ENCODE measurements at places on chromosomes 1 and 21.

- no peak for DNase-seq
Observed at GRCh38 chr1:2639607-2640521, 7.0 kb upstream of the MMEL1 start.

DNA sequence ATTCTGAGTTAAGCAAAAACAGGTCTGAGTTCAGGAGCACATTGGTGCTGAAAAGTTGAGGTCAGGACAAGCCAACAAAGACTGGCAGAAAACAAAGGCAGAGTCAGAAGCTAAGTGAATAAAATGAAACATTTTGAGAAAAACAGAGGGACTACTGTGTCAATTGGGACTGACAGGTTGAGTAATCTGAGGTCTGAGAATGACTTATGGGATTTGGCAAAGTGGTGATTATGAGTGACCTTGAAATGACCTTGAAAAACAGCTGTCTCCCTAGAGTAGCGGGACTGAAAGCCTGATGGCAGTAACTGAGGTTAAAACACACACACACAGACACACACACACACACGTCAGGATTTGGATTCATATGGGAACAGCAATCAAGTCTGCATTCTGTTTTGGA, 8.8 kb upstream of the COG2 start:
- no peak for DNase-seq

- DNase-seq, result peak; percentile 86
Observed at GRCh38 chr1:38858833-38859560, 575 bp downstream of the RRAGC start.

DNA sequence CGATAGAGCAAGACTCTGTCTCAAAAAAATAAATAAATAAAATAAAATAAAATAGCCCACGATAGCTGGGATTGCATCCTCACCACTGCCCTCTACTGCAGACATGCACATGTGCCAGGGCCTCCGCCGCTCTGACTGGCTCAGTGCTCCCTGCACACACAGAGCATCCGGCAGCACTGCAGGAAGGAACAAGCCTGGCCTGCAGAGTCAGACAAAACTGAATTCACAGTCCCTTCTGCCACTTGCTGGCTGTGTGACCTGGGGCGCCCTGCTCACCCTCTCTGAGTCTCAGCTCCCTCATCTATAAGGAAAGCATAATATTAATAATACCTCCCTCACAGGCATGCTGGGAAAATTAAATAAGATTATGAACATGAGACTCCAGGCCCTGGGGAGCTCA, 35.4 kb downstream of the CSMD2 start:
- no peak for DNase-seq

GRCh38 chr1:103416681-103417286, 108.7 kb upstream of the RNPC3 start:
- DNase-seq, result no peak

- no peak for DNase-seq
Observed at GRCh38 chr21:31912501-31912900, 39.7 kb downstream of the HUNK start.

- peak; percentile 5 for DNase-seq
Observed at GRCh38 chr1:36035154-36035553, 48.7 kb upstream of the TEKT2 start.

DNA sequence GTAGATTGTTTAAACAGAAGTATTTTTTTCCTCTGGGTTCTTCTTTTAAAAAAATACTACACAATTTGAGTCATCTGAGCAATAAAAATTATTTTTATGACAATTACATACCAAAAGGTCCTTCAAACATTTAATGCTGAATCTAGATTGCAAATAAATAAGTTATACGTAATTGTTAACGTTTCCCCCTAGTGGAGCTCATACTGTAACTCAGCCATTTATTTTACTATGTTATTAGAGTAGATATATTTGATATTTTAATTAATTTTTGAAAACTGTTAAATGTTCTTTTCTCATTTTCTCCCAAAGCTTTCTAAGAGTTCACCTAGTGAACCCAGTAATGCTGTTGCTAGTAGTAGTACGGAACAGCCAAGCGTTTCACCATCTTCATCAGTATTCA, 33.5 kb downstream of the ZMYM1 start:
- DNase-seq, result no peak

DNA sequence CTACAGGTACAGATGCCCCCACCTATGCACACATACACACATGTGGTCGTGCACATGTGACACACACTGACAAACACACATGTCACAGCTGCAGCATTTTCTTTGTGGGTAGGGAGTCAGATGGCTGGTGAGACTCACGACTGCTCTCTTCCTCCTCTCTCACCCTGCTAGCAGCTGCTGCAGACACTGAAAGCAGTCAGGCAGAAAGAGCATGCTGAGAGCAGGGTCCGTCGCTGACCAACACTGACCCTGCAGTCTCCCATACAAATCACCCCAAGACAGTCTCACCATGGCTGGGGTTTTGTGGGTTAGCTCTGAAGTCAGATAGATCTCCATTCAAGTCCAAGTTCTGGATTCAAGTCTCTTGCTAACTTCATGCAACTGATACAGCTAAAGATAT, 188.3 kb downstream of the ASTN1 start:
- DNase-seq, result no peak

DNA sequence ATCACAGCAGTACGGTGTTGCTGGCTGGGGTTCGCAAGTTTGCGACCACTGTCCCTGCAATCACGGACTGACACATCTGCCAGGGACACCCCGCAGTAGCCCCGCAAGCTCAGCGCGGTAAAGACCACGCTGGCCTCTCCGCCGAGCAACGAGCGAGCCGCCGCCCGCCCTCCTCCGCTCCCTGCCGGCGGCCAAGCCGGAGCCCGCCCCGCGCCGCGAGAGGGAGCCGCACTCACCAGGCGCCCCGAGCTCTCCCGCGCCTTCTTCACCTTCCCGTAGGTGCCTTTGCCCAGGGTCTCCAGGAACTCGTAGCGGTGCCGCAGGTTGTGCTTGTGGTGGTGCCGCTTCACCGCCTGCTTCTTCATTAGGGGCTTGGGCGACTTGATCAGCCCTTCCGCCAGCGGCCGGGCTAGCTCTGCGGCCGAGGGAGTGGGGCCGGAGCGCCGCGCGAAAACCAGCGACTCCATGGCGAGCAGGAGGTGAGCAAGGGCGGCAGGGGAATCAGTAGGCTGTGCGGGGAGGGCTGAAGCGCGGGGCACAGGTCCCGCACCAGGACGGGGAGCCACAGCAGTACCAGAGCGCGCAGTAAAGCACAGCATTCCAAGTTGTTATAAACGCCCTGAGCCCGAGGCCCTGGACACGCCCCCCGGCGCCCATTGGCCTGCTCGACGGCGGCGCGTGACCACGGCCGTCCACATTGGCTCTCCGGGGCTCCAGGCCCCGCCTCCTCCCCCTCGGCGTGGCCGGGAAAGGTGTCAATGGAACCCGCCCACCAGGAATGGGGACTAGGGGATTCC, at the start of gene NUAK2:
TSS of gene NUAK2 (minus strand) at position 584 of the 797 bp plus-strand sequence. CDS start at position 467, 117 bp downstream.
- peak; percentile 88 for DNase-seq

GRCh38 chr1:76835203-76835602, 32.1 kb upstream of the ST6GALNAC5 start:
- no peak for DNase-seq

DNA sequence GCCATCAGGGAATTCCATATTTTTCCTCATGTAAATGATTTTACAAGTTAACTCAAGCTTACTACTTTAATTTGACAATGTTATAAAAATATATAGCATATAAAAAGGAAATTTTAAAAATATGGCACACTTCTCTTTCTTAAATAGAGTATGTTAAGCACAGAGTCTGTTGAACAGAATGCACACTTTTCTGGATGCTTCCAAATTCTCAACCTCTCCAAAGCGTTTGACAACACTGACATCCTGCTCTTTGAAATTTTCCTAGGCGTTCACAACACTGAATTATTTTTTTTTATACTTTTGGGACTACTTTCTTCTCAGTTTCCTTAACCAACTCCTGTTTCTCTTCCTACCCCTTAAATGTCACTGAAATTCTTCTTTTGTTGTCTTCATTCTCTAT, 117.8 kb upstream of the PLXNA2 start:
- no peak for DNase-seq

GRCh38 chr1:9250411-9251381, 16.1 kb downstream of the H6PD start:
- DNase-seq, result no peak

- DNase-seq, result peak; percentile 41
Observed at GRCh38 chr21:25862596-25862995, 127.8 kb downstream of the GABPA start.

DNA sequence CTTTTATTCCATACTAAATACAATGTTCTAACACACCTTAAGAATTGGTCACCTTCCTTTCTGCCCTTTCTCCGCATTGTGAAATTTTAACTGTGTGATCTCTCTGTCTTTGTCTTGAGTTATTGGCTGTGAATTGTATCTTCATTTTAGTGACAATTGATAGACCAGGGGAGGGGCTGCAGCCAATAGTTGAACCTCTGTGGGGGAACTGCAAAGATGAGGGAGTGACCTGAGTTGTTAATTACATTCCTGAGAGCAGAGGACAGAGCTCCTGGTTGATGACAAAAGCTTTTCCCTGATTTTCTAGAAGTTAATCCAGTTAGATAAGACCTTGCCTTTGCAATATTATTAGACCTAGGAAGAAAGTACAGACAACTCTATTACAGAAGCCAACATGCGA, 1535.7 kb downstream of the BRINP3 start:
- DNase-seq, result no peak

DNA sequence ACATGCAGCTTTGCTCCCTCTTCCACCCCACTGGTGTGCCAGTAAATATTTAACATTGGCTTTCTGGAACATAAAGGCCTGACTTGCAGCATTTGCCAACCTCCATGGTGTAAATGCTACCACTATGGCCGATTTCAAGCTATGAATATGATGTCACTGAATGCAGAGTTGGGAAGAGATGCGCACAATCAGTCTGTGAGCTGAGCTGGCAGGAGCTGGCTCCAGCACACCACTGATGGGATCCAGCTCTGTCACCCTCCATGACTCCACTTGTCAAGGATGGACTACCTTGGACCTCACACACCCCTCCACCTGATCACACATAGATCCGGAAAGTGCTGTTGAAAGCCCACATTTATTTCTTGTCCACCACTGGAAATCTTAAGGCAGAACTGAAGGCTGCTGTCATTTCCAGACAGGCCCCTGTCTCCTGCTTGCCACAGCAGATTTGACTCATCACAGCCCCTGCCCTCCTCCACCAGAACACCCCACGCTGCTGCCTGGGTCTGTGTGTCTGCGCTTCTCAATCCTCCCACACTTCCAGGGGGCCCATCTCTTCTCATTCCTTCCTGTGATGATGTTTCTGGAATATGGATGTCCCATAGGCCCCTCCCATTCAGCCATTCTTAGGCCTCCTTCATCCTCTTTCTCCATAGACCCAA, 82.2 kb upstream of the BCAR3 start:
- DNase-seq, result no peak

GRCh38 chr1:26356106-26356505, 2.2 kb upstream of the CRYBG2 start:
- DNase-seq, result no peak

DNA sequence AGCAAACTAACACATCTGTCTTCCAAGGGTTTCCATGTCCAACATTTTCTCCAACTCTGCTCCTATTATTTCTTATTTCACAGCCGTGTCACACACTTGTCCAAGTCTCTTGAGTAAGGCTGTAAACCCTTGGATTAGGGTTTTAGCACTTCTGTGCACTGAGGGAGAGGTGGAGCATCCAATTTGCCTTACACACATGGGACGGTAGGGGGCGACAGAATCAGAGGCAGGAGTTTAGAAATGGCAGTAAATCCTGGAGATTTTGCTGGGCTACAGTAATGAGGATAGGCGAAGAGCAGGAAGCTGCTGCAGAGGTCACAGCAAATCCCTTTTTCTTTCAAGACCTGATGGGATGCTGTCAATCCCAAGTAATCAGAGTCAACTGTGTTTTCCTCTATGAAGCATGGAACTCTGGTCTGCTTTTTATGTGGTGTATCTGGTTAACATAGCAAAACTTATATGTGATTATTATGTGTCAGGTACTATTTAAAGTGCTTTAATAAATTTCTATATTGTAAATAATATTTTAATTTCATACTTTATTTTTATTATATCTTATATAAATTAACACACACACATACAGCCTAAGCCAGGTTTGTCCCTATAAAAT, 15.4 kb upstream of the LCE5A start:
- DNase-seq, result peak; percentile 49

DNA sequence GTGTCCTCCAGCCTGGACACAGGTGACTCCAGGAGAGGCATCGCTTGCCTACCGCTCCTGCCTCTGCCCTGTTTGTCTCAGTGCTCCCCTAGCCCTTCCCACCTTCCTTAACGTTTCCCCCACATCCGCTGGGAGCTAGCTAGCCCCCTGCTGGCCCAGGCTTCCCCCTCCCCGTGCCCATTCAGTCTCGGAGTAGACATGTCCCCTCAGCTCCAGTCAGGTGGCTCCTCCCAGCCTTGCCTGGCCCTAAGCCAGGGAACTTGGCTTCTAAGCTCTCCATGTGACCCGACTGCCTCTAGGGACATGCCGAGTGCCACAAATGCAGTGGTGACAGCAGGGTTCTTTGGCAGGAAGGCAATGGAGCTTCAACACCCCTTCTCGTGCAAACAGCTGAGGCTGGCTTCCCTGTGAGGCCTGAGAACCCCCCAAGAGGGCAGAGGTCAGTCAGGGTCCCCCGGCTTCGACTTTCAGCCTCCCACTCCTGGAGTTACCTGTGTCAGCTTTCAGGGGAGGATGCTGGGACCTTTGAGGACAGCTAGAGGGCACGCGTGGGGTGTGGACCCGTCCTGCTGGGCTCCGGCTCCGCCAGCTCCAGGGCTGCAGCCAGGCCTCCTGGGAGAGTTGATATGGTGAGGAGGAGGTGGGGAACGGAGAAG, 16.2 kb downstream of the DRAXIN start:
- DNase-seq, result no peak

DNA sequence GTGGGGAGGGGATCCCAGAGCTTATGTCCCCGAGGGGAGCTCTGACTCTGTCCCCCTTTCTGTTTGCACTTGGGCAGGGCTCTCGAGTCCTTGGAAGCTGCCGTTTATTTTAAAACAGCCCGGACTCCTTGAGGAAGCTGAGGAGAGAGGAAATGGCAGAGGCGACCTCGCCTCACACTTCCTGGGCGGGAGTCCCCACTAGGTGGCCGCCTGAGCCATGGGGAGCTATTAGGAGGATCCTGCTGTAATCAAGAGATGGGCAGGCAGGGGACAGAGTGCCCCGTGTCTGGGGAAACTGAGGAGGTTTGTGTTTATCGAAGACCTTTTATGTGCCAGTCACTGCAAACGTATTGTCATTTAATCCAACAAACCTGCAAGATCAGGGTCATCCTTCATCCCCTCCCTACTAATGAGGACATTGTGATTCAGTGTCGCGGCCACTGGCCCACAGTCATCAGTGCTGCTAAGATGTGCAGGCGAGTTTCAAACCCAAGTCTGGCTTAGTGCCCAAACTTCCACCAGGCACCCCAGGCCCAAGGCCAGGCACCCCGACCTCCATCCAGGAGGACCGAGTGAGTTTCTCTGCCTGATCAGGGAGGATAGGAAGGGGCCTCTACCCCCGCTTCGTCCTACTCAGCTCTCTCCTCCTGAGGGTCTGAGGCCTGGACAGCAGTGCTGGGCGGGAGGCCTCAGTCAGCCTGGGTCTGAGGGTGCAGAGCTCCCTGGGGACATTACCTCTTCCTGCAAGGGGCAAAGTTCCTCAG, 316.9 kb upstream of the VAMP3 start:
- peak; percentile 43 for DNase-seq

DNA sequence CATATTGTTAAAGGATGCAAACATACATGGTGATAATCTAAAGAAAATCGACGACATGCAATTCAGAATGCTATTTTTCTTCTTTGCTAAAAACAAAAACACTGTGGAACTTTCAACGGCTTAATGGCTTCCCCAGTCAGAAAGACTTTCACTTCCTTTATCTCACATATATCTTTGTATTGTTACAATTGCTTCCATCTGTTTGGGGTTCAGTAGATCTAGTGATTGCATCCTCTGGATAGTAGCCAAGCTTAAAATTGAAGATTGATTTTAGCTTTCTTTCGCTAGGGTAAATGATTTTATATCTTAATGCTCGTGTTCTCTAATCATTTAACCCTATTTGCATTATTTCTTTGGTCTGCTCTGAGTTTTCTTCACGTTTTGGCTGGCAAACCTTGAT, 31.8 kb upstream of the ADAMTS1 start:
- DNase-seq, result no peak

All from inflammatory macrophage treated with lipopolysaccharide for 4 hours (primary cell).